ENCODE measurements at places on chromosomes 2 and 18. TPM values are rescaled to one million over a fixed set of nuclear protein-coding genes. Genes with fewer than 3 reads are reported as not detected.

Gene GDF7
- polyA plus RNA-seq: 0.03 TPM

Gene ZNF396
- polyA plus RNA-seq: 0.94 TPM

Gene YES1
- 32.5 TPM for polyA plus RNA-seq

Gene SERPINB13
- polyA plus RNA-seq: not detected

Gene IL1R1
- polyA plus RNA-seq: 32.5 TPM

Gene DSG4
- not detected for polyA plus RNA-seq

Gene TUBB8B
- not detected for polyA plus RNA-seq

Gene C2orf66
- polyA plus RNA-seq: 0.05 TPM

Gene MOCOS
- polyA plus RNA-seq: 3.2 TPM

Gene TNFRSF11A
- 2.1 TPM for polyA plus RNA-seq

Gene MOGAT1
- not detected for polyA plus RNA-seq

Gene TEX44
- polyA plus RNA-seq: not detected

Gene SAP130
- 12.3 TPM for polyA plus RNA-seq

Gene CAPG
- polyA plus RNA-seq: 53.0 TPM

Gene REG3A
- not detected for polyA plus RNA-seq

Gene KCTD1
- polyA plus RNA-seq: 32.1 TPM

Gene TMEM198
- polyA plus RNA-seq: 0.26 TPM

Gene SNRPD1
- 356 TPM for polyA plus RNA-seq

Gene MAP3K19
- not detected for polyA plus RNA-seq

Gene LINC00305
- polyA plus RNA-seq: not detected

Gene CHRNG
- polyA plus RNA-seq: not detected

Gene CAPN14
- 0.09 TPM for polyA plus RNA-seq

Gene NEU4
- 0.25 TPM for polyA plus RNA-seq

Gene ANKRD23
- polyA plus RNA-seq: 2.4 TPM

Gene PGAP1
- 4.1 TPM for polyA plus RNA-seq

Gene PTGR3
- 7.2 TPM for polyA plus RNA-seq

Gene IWS1
- polyA plus RNA-seq: 64.3 TPM

Gene SERPINB7
- 0.88 TPM for polyA plus RNA-seq

Gene CYRIA
- 0.05 TPM for polyA plus RNA-seq

Gene FKBP7
- 15.2 TPM for polyA plus RNA-seq

Gene LIMS4
- polyA plus RNA-seq: 0.09 TPM

Gene PLA2R1
- polyA plus RNA-seq: 3.6 TPM

Gene MTA3
- polyA plus RNA-seq: 45.3 TPM

Gene MSTN
- 0.05 TPM for polyA plus RNA-seq

Gene FRZB
- not detected for polyA plus RNA-seq

Gene FHL2
- 70.3 TPM for polyA plus RNA-seq

Gene DUSP2
- 0.26 TPM for polyA plus RNA-seq

Gene LRP1B
- not detected for polyA plus RNA-seq

Gene PTPRN
- polyA plus RNA-seq: 0.90 TPM
